ENCODE measurements at places on chromosomes 6 and 20. TPM values are rescaled to one million over a fixed set of nuclear protein-coding genes. Genes with fewer than 3 reads are reported as not detected.
A peak's percentile ranks its signal among the peaks of the same experiment; 100 is the strongest.

- DNase-seq = peak; percentile 98
Measured at GRCh38 chr6:148997865-148998264, 251.0 kb downstream of the UST start.

DNA sequence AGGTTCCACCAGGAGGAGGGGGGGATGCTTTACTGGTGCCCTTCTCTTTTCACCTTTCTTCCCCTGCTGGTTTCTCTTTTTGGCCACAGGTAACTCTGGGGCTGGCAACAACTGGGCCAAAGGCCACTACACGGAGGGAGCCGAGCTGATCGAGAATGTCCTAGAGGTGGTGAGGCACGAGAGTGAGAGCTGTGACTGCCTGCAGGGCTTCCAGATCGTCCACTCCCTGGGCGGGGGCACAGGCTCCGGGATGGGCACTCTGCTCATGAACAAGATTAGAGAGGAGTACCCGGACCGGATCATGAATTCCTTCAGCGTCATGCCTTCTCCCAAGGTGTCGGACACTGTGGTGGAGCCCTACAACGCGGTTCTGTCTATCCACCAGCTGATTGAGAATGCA, 4.4 kb downstream of the TUBB1 start:
- DNase-seq = no peak

GRCh38 chr6:89979481-89980119, 85.3 kb downstream of the GJA10 start:
- DNase-seq = no peak

DNA sequence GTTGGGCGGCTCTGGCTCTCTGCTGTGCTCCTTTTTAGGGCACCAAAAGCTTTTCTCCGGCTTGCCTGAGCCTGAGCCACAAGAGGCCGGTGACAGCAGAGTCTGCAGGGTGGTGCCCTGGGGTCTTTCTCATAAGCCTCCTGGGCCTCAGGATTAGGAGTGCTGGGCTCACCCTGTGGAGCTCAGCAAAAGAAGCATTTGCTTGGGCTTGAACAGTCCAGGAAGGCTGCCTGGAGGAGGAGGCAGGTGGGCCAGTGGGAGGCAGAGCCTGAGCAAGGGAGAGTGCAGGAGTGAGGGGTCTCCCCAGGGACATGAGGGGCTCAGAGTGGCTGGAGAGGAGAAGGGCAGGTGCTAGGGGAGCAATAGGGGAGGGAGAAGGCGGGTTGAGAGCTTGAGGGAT, 32.9 kb upstream of the MRGBP start:
- no peak for DNase-seq

GRCh38 chr20:4406627-4407026, 315.1 kb upstream of the PRND start:
- DNase-seq = peak; percentile 79

The IL20RA gene
- 0.43 TPM for total RNA-seq

DNA sequence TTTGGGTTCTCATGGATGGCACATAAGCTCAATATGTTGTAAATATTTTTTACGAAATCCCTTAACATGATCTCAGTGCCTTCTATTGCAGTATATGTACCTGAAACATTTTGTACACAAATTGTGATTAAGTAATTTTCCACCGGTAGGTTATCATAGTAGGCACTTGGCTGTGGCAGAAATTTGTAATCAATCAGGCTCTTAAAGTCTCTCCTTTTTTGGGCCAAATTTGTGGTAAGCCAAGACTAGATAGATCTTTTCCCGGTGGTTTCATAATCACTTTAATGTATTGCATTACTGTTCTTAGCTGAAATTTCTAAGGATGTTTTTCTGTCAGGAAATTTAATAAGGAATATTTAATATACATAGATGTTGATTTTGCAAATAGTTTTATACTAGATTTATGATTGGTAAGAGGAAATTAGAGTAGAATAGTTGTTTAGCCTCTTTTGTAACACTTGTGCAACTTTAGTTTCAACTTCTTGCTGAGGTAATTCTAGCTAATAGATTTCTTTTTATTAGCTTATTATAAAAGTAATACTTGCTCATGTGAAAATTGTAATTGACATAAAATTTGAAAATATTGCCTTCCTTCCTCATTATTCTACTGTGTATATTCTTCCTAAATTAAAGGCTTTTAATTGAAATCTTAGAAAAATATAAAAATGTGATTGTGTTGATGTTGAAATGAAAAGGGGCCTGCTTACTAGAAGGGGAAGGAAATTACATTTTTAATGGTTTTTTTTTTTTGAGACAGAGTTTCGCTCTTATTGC, 3.2 kb downstream of the PCMT1 start:
- no peak for DNase-seq

- no peak for DNase-seq
Measured at GRCh38 chr6:14640631-14641030, 523.1 kb downstream of the CD83 start.

GRCh38 chr6:139080255-139080920, 51.8 kb downstream of the ABRACL start:
- no peak for DNase-seq

The SAPCD1 gene
- total RNA-seq = 1.3 TPM

GRCh38 chr20:46828471-46828870, 66.2 kb upstream of the EYA2 start:
- DNase-seq = peak; percentile 16

DNA sequence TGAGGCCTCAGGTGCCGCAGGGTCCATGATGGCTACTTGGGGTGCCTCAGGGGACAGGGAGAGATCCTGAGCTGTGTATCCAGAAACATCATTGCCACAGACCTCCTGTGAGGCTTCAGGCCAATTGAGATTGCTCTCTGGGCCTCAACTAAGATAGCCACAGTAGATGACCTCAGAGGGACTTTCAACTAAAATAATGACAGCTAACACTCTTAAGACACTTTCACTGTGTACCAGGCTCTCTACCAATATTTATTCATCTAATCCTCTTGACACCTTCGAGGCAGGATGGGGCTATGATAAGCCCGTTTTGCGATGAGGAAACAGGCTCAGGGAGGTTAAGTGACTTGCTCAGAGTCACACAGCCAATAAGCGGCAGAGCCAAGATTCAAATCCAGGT, 10.7 kb downstream of the RIMS4 start:
- DNase-seq = no peak

The DLL1 gene
- total RNA-seq = 0.86 TPM

DNA sequence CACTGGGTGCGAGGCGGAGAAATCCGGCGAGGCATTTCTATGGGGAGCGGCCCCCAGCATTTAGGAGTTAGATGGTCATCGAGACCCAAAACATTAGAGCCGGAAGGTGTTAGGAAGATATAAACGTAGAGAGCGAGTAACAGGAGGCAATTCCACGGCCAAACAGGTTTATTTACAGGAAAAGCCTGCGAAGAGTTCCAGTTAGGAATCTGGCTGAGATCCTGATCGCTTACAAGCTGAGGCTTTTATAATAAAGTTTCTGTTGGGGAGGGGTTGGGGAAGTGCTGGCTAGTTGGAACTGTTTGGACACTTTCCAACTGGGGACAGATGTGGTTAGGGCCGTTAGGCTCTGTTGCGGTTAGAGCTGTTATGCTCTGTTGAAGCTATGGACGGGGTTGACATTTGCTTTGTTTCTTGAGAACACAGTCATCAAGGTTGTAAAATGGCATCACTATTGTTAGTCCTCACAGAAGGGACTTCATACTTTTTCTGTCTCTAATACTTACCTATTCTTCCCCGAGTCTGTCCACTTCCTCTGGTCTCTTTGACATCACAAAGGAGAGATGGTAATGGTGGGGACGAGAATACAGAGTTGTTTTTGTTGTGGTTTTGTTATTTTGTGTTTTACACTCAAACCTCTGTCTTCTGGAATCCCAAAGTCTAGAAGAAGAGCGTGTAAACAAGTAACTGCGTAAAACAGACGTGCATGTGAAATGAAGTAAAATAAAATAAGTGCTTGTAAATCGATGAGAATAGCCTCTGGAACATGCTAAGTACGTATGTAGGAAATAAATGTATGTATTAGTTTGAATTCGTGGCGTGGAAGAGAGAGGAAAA, 554 bp upstream of the ZSCAN31 start:
- peak; percentile 52 for DNase-seq

GRCh38 chr20:59231124-59231804, 67.6 kb downstream of the ZNF831 start:
- peak; percentile 2 for DNase-seq

Data from fibroblast of villous mesenchyme (primary cell).